NCI-H1694 treated with DMSO at 0.1 percent for 48 hours (cell line): ENCODE measurements at places on chromosomes 5 and 9.
A peak's percentile ranks its signal among the peaks of the same experiment; 100 is the strongest.

- no peak for DNase-seq
Observed at GRCh38 chr9:112408275-112408674, 28.4 kb downstream of the HSDL2 start.

DNA sequence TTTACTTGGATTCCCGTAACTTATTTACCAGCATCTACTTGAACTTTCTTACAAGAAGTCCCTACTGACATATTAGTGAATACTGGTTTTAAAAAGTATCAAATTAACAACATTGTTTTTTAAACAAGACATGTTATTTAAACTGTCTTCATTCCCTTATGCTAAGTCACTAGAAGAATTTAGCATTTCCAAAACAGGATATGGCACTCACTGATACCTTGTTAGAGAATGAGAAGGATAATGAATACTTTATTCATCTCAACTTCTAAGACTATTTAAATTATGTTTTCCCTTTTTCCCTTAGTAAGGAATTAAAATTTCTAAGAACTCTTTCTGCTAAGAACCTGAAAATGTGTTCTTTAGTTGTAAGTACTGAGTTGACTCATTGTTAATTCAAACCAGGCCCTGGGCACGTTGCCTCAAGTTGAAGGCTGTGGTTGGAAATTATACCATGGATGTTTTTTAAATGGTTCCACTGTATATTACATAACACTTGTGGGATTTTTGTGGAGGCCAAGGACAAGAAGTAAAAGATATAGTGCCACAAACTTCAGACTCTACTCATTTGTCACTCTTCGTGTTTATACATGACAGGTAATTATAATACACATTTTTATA is 219.0 kb upstream of the EDIL3 start:
- DNase-seq, result no peak

GRCh38 chr5:72290356-72291133 is 29.5 kb downstream of the MRPS27 start:
- DNase-seq, result peak; percentile 30

GRCh38 chr9:94079236-94079635 is 5.0 kb upstream of the PTPDC1 start:
- DNase-seq, result peak; percentile 6

DNA sequence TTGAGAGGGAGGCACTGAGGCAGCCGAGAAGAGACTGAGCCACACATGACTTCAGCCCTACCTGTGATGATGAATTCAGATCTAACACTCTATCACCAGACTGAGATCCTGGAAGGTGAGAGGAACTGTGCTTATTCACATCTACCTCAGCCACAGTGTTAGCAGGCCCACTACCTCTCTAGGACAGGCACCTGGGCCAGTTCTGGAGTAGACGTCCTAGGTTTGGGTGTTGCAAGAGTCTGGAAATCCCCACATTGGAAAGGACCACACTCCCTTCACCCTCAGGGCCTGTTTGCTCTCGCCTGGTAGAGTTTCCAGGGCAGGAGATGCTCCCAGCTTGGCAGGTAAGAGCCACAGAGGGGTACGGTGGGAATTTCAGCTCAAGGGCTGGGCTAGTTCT is 113.8 kb upstream of the CCL21 start:
- DNase-seq, result no peak

DNA sequence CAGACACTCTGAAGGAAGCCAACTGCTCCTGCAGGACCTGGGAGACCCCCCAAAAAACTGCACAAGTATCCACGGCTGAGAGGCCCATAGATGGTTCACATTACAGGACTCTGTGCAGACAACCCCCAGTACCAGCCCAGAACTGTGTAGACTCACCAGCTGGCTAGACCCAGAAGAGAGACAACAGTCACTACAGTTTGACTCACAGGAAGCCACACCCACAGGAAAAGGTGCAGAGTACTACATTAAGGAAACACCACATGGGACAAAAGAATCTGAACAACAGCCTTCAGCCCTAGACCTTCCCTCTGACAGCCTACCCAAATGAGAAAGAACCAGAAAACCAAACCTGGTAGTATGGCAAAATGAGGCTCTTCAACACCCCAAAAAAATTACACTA is 281.2 kb upstream of the RGMB start:
- DNase-seq, result no peak

DNA sequence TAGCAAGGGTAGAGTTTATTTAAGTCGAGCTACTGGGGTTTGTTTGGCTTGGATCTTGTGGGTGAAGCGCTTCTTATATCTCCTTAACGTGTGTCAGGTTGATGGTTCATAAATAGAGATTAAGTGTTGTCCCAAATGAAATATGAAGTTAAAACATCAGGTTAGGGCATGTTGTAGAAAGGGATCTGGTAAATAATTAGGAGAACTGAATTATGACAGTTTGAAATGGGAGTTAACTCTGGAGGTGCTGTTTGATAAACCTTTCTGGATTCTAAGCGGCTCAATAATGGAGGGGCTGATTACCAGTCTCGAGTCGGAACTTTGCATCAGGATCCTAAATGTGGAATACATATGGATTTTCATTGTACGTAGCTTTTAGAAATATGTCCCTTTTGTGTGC is 717.0 kb upstream of the WWC1 start:
- no peak for DNase-seq

GRCh38 chr5:125343015-125343414 is 596.6 kb upstream of the ZNF608 start:
- DNase-seq, result no peak

DNA sequence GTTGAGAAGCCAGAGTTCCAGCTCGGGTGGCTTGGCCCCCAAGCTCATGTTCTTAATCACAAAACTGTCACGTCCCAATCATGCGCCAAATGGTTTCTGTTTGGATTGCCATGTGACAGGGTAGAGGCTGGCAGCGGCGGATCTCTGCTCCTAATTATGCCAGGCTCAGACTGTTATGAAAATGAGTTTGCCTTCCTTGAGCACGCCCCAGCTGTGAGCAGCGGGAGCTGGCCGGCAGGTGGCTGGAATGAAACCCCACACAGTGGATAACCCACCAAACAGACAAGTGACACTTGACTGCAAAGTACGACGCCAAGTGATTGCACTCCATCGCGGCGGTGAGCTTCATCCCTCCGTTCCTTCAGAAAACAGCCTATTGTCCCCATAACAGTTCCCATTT is 75.4 kb downstream of the CFAP77 start:
- no peak for DNase-seq

- DNase-seq, result no peak
Observed at GRCh38 chr5:51203598-51203997, 179.7 kb upstream of the ISL1 start.

- DNase-seq, result no peak
Observed at GRCh38 chr9:89502038-89502601, 4.2 kb upstream of the SEMA4D start.

GRCh38 chr9:128438343-128439109 is 17.3 kb upstream of the ODF2 start:
- DNase-seq, result peak; percentile 68

GRCh38 chr9:69299826-69300225 is 25.2 kb upstream of the ENTREP1 start:
- no peak for DNase-seq

DNA sequence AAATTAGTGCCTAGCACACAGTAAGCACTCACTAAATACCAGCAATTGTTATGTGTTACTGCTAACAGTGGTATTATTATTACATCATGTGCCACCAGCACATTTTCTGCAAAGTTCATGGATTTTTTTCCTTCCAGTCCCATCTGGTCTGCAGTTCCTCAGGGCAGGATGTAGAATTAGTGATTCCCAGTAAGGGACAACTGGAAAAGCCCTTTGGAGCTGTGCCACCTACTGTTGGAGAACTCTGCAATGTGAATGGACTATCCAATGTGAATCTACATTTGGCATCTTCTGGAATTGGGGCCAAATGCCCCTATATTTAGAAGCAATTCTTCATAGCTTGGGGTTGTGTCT is 154.0 kb downstream of the CDH6 start:
- DNase-seq, result no peak

GRCh38 chr5:157511651-157512644 is 51.9 kb downstream of the NIPAL4 start:
- DNase-seq, result no peak

DNA sequence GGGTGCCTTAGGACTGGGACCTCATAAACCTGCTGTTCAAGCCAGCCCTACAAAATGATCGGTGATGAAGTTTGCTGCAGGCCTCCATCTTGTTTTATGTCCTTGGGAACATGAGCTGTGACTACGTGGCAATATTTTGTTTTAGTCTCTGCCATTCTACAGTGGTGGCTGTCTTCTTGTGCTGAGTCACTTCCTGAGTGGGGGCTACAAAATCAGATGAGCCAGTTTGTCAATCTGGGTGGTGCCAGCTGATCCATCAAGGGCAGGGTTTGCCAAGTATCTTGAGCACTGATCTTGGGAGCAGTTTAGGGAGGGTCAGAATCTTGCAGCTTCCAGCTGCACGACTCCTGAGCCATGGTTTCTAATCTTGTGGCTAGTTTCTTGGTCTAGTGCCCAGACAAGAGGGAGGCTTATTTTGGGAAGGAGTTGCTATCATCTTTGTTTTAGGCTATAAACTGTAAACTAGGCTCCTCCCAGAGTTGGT is 94.7 kb downstream of the YTHDC2 start:
- no peak for DNase-seq

GRCh38 chr9:136858844-136859757 is 7.0 kb downstream of the MAMDC4 start:
- no peak for DNase-seq

DNA sequence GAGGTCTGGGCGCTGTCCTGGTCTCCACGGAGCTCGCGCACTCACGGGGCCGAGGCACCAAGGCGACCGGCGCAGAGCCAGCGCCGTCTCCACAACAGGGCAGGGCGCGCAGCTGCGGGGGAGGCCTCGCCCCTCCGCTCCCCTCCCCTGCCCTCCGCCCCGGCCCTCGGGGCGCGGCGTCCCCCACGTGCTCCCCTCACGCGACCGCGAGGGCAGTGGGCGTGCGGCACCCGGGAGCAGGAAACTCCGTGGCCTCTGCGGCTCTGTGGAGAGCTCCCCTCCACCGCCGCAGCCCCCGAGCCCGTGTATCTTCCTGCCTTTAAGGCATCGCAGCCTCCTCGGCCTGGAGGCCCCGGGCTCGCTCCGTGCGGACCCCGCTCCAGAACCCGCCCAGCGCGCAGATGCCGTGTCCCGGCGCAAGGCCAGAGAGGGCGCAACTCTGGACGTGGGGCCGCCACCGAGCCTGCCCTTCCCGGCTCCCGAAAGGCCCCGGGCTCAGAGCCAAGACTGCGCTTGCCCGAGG is 708 bp upstream of the TUBB4B start:
- peak; percentile 47 for DNase-seq

- DNase-seq, result no peak
Observed at GRCh38 chr5:82147860-82148573, 130.1 kb downstream of the RPS23 start.

DNA sequence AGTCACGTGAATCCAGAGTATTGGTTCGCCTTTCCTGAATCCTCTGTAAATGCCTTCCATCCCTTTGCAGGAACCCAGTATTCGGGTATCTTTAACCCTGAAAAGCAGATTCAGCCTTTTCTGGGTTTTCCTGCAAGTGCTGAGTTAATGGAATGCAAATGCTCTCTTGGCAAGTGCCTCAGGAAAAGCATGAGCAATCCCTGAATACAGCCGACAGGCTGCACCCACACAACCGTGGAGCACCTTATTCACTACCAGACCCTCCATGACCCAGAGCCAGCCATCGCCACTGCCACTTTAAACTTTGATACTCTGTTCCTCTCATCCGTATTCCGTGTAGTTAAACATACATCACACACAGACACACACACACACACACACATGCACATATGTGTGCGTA is 54.4 kb downstream of the ZNF622 start:
- DNase-seq, result no peak

DNA sequence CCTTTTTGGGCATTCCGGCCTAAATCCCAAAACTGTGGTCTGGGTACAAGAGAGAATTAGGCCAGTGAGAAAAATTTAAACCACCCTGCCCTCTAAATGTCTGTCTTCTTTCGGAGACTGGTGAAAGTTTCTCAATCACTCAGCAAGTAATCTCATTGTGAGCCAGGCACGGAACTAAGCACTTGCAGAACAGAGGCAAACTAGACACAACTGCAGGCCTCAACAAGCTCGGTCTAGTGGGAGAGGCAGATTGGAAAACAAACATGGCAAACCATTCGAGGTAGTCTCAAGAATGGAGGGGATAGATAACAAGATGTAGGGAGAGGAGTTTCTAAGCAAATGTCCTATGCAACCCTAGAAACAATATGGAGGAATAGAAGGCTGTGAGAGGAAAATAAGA is 8.9 kb upstream of the C5orf58 start:
- no peak for DNase-seq

GRCh38 chr5:176578391-176578808 is 29.3 kb downstream of the CDHR2 start:
- no peak for DNase-seq

GRCh38 chr5:78793907-78794662 is 145.5 kb upstream of the LHFPL2 start:
- DNase-seq, result no peak

GRCh38 chr5:97191893-97192292 is 8.8 kb upstream of the RIOK2 start:
- DNase-seq, result no peak

- DNase-seq, result no peak
Observed at GRCh38 chr5:160516696-160517530, 95.3 kb downstream of the PTTG1 start.

DNA sequence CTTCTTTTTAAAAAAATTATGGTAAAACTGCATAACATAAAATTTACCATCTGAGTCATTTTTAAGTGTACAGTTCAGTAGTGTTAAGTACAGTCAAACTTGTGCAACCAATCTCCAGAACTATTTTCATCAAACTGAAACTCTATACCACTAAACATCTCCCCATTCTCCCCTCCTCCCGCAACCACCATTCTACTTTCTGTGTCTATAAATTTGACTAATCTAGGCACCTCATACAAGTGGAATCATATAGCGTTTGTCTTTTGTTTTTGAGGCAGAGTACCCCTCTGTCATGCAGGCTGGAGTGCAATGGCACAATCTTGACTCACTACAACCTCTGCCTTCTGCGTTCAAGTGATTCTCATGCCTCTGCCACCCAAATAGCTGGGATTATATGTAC is 24.0 kb upstream of the EBF1 start:
- DNase-seq, result no peak

GRCh38 chr5:153756540-153756939 is 266.1 kb downstream of the GRIA1 start:
- DNase-seq, result peak; percentile 53

GRCh38 chr5:142684508-142685041 is 1.3 kb downstream of the FGF1 start:
- no peak for DNase-seq

- DNase-seq, result no peak
Observed at GRCh38 chr5:174532455-174533453, 191.6 kb upstream of the MSX2 start.

GRCh38 chr9:121358751-121359150 is 11.3 kb downstream of the STOM start:
- DNase-seq, result no peak

DNA sequence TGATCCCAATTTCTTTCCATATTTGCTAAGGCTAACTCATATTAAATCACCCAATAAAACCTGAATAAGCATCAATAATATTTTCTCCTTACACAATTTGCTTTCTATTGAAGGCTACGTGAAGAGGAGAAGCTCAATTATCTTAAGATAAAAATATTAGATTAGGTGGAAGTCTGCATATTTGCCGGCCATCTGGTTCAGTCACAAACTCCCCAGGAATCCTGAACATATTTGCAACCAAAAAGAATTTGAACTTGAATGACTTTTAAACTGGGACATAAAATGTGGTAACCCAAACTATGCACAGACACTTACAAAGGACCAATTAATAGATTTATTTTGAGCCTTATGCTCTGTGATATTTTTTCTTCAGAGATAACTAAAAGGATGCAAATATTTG is 92.3 kb downstream of the HAPLN1 start:
- no peak for DNase-seq

- DNase-seq, result no peak
Observed at GRCh38 chr5:8138884-8139283, 269.9 kb downstream of the MTRR start.
